CD4-positive, alpha-beta T cell treated with Interleukin-15 for 4 hours (primary cell): ENCODE measurements at places on chromosomes 7 and 10.

DNA sequence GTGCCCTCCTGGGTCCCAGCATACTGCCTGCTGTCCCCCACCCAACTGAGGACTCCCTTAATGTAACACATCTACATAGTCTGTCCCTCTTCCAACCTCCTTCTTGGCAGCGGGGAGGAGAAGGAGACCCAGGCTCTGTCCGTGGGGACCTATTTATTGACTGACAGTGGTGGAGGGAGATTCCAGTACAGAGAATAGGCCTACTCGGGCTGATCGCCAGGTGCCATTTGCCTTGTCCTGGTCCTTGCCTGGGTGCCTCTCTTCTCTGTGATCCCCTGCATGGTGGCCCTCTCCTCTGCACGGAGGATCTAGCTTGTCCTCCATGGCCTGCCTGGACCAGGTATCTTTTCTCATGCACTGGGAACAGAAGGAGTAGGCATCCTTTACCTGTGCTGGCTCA is 17.0 kb downstream of the GHRHR start:
- no peak for DNase-seq

- DNase-seq = no peak
Observed at GRCh38 chr7:44678471-44679179, 70.0 kb upstream of the ZMIZ2 start.

- no peak for DNase-seq
Observed at GRCh38 chr7:133750287-133750686, 376.9 kb upstream of the LRGUK start.

- no peak for DNase-seq
Observed at GRCh38 chr10:86439544-86439943, 72.9 kb upstream of the GRID1 start.

DNA sequence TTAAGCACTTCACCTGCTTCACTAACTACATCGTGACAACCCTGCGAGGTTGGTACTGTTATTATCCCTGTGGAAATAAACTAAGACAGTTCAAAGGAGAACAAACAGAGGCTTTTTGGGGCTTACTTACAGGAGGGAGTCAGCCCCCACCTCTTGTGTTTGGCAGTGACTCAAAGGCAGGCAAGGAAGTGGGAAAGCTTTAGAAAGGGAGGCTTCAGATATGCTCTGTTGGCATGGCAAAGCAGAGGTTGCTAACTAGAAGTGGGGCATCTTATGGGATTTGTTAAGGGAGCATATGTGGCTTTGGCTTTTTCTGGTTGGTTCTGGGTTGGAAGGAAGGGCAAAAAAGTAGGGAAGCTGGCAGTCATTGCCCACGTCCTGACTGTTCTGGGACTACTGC is 84.8 kb upstream of the AOAH start:
- DNase-seq = no peak
